Foreskin fibroblast (primary cell): ENCODE measurements at places on chromosomes 16 and 17.

- DNase-seq, result no peak
These were observed 30.2 kb upstream of the MRPS23 start for GRCh38 chr17:57880086-57880456.

DNA sequence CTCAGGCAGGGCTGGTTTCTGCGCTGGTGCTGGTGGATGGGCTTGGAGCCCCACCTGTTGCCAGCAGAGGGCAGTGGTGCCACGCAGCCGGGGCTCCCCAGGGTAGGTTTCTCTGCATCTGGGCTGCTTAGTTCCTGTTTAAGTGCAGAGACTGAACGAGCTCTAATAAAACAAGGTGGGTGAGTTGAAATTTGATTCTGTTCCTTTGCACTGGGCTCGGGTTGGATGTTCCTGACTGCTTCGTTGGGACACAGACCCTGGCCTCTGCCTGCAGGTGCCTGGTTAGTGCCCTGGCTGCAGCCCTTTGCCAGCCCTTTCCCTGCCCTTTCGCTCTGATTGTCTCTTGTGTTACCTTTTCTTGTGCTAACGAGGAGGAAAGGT is 30.0 kb downstream of the TBCD start:
- peak; percentile 67 for DNase-seq

DNA sequence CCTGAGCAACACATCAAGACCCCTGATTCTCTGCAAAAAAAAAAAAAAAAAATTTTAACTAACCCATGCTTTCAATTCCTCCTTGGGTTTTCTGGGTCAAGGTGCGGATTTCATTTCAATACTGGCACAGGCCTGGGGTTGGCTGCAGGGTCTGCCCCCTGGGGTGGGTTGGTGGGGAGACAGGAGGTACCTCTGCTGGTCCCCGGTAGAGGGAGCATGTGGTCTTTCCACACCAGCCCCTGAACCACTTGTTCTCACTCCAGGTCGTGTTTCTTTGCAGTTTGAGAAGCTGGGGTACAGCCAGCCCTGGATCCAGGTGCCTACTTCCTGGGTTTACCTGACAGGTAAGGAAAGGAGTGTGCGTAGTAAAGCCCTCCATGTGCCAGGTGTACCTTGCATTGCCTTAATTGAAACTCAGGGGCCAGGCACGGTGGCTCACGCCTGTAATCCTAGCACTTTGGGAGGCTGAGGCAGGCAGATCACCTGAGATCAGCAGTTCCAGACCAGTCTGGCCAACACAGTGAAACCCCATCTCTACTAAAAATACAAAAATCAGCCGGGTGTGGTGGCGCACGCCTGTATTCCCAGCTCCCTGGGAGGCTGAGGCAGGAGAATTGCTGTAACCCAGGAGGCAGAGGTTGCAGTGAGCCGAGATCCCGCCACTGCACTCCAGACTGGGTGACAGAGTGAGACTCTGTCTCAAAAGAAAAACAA is 21.8 kb downstream of the SDR42E2 start:
- DNase-seq, result no peak

GRCh38 chr16:25977121-25977520 is 285.4 kb downstream of the HS3ST4 start:
- no peak for DNase-seq

DNA sequence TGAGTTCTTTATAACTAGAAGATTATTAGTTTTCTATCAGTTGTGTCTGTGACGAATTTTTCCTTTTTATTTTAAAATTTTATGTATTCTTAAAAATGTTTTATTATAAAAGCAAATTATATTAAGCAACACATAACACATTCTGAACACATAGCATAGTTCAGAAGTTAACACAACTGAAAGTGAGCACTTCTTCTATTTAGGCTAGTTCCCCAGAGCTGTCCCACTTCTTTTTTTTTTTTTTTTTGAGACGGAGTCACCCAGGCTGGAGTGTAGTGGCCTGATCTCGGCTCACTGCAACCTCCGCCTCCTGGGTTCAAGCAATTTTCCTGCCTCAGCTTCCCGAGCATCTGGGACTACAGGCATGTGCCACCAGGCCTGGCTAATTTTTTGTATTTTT is 37.7 kb upstream of the ALDH3A2 start:
- DNase-seq, result no peak

GRCh38 chr16:12531937-12532336 is 271.8 kb downstream of the CPPED1 start:
- peak; percentile 48 for DNase-seq

DNA sequence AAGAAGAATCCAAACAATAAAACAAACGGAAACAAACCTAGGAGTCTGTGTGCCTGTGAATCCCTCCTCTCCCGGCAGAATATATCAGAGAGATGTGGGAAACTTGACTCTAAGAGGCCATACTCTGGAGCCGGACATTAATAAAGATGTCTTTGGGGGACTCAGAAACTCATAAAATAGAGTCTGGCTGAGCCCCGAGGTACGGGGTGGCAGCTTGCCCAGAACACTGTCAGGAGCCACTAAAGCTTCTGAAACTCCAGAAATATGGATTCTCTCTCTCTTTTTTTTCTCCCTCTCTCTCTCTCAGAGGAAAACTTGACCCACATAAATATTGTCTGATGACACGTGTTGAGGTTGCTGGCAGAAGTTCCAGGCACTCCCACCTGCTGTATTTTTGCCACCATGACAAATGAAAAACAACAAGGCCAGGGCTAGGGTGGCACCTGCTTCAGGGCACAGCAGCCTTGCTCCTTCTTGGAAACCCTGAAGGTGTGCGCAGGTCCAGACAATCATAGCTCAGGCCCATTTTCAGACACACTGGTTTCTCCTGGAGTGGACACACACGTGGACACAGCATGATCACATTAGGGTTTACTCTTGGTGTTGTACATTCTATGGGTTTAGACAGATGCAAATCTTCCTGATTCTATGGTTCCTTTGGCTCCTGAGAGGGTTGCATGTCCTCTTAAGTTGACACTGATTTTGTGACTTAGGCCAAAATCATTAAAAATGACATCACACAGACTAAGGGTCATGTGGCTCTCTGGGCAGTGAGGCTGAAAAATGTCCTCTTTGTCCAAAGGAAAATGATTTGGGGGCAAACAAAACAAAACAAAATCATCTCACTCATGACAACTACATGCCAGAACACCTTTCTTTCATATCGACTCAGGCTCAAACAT is 282.6 kb upstream of the IRX3 start:
- no peak for DNase-seq

DNA sequence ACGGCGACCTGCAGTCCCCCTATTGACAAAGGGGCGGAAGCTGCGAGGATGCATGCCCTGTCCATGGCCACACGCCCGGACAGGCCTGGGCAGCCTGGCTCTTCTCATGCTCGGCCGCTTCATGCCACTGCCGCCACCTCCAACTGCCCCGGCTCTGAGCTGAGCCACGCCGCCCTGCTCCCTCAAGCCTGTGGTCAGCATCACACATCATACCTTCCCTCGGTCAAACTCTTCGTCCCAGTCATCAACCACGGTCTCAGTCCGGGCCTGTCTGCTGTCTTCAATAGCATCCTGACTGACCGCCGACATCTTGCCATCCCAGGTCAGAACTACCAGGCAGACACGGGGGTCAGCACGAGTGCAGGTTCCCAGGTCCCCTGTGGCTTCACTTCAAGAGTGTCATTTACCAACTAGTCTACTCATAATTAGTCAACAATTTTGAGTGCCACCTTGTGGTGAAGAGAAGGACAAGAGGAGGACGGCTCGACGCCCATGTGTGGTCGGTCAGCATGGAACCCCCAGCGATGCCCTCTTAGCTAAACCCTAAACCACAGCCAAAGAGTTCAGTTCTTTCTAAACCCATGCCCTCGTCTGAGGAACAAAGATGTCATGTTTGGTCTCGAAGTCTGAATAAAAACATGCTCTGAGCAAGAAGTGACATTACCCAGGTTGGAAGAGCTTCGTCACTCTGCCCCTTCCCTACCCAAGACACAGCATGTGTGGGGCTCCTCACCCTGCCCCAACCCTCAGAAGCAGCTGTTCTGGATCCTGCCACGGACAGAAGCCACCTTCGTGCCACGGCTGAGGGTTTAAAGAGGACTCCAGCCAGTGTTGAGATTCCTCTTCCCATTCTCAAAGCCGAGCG is 16.9 kb upstream of the CYTH1 start:
- peak; percentile 52 for DNase-seq

DNA sequence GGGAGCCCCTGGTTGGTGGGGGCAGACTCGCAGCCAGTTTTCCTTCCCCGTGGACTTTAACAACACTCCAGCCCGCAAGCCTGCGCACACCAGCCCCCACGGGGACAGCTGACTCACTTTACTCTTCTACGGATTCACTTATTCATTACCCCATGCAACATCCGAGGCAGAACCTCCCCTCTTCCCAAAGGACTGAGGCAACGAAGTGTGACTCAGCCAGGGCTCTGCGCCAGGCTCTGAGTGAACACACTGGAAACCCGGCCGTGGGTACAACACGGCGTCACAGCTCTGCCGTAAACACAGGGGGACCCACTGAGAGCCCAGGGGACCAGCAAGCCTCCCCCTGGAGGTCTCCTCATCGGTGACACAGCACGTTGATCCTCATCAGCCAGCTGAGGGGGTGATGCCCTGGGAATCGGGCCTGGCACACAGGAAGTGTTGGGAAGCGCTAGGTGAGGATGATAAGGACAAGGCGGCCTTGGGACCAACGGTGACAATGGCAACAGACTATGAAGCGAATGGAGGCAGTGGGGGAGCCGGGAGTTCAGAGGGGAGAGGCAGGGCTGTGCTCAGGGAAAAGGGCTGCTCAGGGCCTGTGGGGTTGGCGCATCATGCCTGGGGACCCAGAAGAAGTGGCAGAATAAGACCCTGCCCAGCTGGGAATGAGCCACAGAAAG is 14.6 kb downstream of the COTL1 start:
- DNase-seq, result peak; percentile 97

DNA sequence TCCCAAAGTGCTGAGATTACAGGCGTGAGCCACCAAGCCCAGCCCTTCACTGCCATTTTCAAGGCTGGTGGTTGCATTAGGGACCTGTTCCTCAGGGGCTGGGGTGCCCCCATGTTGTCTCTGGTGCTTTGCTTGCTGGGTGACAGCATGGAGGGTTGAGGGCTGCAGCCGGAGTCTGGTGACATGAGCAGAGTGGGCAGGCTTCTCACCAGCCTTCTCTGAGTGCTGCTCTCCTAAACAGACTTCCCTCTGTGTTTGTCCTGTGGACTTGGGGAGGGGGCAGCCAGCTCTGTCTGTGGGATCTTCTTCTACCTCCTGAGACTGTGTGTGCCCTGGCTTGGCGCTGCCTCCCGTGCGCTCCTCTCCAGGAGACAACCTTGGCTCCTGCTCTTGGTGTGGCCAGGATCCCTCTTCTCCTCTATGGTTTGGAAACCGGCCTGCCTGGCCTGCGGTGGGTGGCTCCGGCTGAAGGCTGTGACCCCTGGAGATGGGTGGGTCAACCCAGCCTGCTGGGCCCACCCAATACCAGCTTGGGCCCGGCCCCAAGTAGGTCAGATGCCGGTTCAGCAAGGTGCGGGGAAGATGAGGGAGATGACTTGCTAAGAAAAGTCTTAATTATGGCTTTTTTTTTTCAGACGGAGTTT is 72.1 kb downstream of the PDPK1 start:
- no peak for DNase-seq

GRCh38 chr16:50709061-50709684 is 15.8 kb downstream of the NOD2 start:
- no peak for DNase-seq

DNA sequence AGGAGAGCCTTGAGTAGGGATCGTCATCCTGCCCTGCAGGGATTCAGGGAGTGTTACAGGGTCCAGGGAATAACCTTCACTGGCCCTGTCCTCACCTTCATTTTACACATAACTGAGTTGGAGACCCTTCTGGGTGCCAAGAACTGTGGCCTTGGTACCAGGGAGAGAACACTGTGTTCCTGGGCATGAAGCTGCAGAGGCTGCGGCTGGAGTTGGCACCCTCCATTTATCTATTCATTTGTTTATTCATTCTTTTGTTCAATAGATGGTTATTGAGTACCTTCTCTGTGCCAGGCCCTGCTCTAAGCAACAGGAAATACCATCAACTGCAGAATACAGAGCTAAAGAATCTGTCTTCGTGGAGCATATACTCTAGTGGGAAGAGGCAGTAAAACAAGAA is 6.7 kb downstream of the ABCC3 start:
- no peak for DNase-seq
